ENCODE measurements at places on chromosomes 1 and 21.
A peak's percentile ranks its signal among the peaks of the same experiment; 100 is the strongest.

DNA sequence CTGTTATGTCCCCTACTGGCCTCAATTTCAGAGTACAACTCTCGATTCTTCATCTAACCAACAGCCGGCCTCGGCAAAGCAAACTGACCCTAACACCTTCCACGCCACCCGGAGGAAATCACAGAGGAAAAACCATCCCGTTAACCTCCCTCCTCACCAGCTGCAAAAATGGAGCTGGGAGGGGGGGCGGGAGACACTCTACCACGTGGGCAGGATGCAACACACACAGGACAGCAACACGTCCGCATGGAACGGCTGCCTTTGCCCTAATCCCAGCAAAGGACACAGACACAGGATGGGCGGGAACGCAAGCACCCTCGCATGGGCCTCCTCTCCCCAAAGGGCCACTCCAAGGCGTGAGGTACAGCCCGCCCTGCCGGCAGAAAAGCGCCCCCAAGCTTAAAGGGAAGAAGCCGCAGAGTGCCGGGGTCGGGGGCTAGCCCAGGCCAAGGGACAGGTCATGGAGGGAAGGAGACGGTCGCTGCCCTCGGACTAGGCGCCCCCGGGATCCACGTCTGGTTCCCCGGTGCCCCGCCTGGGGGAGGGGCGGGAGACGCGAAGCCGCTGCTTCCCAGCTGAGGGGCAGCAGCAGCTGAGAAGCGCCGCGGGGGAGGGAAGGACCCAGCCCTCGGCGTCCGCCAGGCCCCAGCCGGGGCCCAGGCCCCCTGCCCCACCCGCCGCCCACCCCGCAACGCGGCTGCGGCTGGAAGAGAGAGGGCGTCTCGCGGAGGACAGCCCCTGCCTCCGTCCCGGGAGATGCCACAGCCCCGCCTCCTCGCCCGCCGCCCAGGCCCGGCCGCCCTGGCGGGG lies 590 bp downstream of the FOXJ3 start:
- DNase-seq: peak; percentile 71

DNA sequence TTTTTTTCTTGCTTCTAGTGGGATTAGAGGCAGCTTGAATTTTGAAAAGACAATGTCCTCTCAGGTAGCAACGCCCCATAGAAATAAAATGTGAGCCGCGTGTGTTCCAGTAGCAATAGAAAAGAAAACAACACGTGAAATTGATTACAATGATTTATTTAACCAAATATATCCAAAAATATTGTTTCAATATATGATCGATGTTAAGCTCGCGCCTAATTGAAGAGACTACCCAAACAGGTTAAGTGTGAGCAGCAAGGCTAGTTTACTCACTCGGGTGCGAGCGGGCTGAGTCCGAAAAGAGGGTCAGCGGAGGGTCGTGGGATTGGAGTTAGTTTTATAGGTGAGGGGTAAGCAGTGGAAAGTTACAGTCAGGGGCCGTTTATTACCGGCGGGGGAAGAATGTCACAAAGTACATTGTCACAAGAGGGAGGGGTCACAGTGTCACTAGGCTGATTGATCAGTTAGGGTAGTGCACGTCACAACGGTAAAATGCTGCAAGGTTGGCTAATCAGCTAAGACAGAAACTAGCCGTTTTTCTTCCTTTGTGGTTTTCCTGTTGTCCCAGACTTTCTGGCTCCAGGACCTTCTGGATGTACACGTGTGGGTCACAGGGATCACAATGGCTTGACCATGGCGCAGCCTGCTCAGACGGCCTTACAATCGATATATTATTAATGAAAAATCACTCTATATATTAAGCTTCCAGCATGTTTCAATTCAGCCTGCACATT lies 697 bp upstream of the ZNF670 start:
- DNase-seq: peak; percentile 80

- no peak for DNase-seq
Observed at GRCh38 chr1:214234635-214235025, 46.3 kb upstream of the SMYD2 start.

DNA sequence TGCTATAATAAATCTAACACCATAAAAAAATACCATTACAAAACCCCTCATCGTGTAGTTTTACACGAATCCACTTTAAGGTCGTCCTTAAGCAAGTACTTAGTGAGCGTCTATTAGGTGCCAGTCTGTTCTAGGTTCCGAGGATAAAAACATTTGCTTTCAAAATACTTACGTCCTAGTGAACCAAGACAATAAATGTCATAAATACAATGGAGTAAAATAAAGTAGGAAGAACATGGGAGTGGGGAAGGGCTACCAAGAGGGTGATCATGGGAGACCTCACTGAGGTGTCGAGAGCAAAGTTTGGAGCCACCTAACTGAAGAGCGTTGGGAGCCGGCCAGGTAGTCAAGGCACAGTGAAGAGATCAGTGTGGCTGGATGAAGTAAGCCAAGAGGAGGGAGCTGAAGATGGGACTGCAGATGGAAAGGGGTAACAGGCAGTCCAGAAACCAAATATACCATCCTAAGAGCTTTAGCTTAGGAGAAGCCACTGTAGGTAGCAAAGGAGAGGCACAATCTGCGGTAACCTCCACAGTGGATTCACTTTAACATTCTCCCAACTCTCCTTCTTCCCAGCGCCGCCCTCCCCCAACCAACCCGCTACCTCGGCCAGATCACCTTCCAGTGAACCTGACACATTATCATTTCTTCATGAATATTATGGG lies 684 bp downstream of the LTN1 start:
- DNase-seq: peak; percentile 17

DNA sequence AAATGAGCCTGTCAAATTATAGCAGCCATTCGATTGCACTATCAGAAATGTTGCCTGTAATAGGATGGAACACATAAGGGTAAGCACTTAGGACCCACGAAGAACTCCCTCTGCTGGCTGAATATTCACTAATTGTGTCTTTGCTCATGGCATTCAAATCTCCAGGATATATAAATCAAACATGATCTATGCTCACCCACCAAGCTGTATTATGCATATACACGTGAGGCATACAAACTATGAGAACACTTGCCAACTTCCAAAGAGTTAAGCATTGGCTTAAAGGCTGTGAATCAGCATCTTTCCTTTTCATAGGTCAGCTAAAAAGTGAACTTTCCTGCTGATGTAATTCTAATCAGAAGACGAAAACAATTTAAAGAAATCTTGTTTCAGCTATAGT lies 34.5 kb downstream of the TMPRSS15 start:
- no peak for DNase-seq

DNA sequence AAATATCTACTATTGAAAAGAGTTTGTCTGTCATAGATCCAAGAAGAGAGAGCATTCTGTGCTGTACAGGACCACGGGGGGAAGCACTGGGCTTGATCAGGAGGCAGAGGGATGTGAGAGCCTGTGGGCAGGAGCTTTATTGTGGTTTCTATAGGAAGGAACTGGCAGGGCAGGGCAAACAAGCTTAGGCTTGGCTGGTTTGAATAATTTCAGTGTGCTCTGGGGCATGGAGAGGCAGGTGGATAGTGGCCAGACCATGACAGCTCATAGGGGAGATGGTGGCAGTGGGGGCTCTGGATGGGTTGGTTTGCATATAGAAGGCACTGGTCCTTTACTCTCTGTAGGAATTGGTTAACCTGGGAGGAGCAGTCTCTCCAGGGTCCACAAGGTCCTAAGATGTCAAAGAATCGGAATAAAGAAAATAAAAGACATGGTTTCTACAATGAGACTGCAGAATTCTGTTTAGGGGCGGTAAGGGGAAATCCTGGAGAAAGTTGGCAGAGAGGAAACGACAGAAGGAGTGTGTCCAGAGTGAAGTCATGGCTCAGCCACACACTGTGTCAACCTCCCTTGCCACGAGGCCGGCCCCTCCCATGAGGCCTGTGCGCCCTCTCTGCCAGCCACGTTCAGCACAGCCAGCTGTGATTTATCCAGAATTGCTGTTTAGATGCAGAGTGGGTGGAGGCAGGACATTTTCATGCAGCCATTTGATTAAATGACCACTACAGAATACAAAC lies 81.7 kb upstream of the PGBD5 start:
- peak; percentile 15 for DNase-seq

DNA sequence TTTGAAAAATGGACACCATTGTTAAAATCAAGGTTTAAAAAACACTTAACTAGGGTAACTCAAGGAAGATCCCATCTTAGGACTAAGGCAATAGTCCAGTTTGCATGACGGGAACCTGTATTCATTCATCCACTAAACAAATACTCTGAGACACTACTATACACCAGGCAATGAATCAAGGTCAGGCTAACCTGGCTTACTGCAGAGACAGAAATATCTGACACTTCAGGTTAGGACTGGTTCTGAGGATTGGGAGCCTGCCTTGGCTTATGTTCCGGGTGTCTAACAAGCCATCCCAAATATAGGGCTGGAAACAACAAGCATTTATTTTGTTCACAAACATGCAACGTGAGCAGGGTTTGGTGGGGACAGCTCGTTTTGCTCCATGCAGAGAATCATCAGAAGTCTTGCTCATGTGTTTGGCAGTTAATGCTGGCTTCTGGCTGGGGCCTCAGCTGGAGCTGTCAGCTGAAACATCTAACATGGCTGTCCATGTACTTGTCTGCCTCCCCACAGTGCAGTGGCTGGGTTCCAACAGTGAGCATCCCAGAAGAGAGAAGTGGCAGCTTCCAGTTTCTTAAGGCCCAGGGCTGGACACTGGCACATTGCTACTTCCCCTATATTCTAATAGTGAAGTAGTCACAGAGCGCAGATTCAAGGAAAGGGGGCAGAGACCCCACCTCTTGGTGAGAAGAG lies 37.0 kb upstream of the CAMK1G start:
- DNase-seq: no peak

DNA sequence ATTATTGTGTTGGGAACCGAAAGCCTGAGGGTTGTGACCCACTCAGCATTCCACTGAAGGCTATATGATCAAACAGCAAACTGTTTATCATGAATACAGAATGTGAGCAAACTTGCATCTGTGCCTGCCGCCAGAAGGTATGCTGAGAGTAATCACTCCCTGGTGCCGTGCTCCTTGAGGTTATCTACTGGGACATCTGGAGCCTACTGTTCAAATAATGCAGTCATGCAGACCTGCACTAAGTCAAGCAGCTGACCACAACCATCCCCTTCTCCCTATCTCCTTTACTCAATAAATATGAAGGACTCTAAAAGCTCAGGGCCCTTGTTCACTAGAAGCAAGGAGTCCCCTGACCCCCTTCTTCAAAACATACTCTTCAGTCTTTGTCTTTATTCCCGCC lies 13.5 kb downstream of the GSTM5 start:
- no peak for DNase-seq

DNA sequence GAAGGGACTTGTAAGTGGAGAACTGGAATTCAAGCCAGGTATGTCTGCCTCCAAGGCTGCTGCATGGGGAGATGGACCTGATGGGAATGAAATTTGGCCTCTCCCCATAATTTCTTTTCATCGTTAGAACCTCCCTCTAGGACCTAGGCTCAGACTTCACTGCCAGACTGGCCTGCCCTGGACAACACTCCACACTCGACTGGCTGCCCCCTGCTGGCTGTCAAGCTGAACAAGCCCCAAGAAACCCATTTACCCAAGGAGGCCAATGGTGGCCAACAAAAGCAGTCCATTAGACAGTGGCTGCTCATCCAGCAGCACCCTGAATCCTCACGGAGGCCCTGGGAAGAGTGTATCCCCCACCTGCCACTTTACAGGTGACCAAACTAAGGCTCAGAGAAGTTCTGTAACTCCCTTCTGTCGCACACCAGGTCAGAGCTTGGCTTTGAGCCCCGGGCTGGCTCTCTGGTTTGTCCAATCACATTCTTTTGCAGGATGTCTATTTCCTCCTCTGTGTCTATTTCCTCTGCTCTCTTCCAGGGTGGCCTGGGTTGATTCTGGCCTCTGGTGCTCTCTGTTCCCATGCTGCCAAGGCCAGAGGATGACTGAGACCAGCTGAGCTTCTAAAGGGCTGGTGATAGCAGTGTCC lies 3.8 kb downstream of the RNF186 start:
- DNase-seq: peak; percentile 52

GRCh38 chr1:207848234-207848633 lies 62.7 kb downstream of the CD34 start:
- DNase-seq: no peak

- no peak for DNase-seq
Observed at GRCh38 chr1:172818841-172819527, 160.1 kb downstream of the FASLG start.

- no peak for DNase-seq
Observed at GRCh38 chr1:19680644-19681043, 16.0 kb downstream of the HTR6 start.

DNA sequence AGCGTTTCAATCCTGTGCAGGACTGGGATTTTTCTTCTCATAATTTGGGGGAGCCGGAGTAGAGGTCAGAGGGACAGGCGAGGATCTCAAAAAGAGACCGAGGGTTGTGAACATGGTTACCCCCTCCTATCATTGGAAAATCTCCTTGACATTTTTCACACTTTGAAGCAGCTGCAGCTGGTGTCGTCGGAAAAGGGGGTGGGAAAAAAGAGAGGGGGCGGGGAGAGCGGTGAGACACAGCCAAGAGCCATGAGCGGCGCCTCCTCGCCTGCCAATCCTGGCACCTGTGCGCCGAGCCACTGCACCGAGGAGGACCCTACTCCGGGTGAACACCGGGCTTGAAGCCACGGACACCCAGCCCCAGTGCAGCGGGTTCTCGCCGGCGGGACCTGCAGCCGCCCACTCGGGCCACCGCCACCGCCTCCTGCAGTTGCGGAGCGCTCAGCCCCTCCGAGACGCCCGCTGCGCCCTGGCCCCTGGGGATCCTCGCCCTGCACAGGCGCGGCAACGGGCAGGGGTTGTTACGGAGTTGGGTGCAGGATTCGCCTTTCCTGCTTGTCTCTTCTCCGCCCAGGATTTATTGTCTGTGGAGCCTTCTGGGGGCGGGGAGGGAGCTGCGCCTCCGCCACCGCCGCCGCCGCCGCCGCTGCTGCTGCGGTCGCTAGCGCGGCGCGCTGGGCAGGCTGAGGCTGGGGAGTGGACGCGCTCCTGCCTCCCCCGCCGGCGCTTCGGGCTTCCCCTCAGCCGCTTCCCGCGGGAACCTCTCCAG lies at the start of gene LRRC7:
Gene LRRC7 (plus strand): TSS at position 271 of the 769 bp plus-strand sequence. CDS start 718 bp downstream, outside the sequence.
- DNase-seq: peak; percentile 37

- no peak for DNase-seq
Observed at GRCh38 chr1:41559331-41559730, 74.8 kb upstream of the EDN2 start.

DNA sequence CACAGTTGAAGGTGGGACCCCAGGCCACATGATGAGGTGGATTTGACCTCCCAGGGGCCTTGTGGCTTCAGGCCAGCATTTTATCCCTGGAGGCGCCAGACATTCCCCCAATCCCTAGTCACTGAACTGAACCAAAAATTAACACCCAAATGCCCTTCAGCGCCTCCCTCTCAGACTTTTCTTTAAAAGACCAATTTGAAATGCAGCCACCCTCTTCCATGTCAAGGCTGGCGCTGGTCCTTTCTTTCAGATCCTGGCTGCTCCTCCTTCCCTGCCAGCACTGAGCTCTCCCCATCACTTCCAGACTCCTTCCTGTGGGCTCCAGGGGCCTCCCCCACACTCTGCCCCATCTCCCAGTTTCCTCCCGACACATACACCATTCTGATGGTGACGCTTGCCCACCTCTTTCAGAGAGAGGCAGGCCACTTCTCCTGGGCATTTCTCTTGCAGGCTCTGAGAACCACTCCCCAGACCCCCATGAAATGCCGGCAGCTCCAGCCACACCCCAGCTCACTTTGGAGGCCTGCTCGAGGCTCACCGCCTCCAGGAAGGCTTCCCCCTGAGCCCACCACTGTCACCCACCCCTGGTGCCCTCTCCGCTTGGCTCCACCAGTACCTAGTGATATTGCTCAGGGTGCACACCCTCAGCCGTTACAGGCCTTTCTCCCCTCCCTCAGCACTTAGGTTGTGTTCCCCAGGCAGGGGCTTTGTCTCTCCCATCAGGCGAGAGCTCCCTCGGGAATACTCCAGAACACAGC lies 27.0 kb downstream of the NAV1 start:
- no peak for DNase-seq

GRCh38 chr1:98103617-98104285 lies 182.9 kb upstream of the DPYD start:
- no peak for DNase-seq
